ENCODE measurements at places on chromosomes 1 and 21. TPM values are rescaled to one million over a fixed set of nuclear protein-coding genes. Genes with fewer than 3 reads are reported as not detected.

- DNase-seq: no peak
Observed at GRCh38 chr1:153968000-153968363, 280 bp downstream of the CREB3L4 start.

DNA sequence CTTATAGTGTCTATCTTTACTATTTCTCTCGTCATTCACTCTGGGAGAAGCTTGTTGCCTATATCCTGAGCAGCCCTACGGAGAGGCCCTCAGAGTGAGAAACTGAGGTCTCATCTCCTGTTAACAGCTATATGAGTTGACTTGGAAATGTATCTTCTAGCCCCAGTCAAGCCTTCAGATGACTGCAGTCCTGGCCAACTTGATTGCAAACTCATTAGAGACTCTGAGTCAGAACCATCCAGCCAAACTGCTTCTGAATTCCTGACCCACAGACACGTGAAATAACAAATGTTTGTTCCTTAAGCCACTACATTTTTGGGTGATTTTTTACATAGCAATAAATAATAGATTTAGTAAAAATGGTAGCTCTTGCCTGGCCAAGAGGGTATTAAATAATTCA is 3.9 kb upstream of the ZBED6 start:
- DNase-seq: no peak

DNA sequence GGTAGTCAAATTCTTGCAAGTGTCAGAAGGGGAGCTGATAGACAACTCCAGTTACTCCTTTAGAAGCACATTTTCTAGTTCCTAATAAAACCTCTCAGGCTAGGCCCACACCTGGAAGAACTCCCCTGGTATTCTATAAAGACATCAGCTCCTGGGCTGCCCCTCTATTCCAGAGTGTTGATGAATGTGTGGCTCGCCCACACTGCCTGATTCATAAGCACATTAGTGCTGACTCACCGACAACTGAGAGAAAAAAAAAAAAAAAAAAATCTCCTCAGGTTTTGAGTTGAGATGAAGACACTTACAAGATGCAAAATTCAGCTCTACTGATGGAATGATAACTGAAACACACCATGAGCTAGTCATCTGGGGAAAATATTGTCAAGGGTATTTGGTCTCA is 188.1 kb downstream of the TNR start:
- no peak for DNase-seq

DNA sequence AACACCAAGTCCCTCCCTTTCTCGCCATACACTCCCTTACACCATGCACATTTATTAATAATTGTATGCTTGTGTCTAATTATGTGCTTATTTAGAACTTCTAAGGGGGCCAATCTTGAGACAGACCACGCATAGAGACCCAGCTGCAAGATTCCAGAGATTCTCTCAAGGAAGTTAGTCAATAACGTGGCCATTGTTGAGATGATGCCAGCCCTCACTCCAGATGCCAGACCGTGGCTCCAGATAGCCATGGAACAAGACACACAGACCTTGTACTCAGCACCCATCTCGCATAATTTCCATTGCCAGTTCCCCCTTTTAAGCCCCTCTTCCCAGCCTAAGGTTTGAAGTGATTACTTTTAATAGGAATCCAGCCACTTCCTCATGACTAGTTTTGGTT is 62.4 kb downstream of the DIRAS3 start:
- DNase-seq: no peak

DNA sequence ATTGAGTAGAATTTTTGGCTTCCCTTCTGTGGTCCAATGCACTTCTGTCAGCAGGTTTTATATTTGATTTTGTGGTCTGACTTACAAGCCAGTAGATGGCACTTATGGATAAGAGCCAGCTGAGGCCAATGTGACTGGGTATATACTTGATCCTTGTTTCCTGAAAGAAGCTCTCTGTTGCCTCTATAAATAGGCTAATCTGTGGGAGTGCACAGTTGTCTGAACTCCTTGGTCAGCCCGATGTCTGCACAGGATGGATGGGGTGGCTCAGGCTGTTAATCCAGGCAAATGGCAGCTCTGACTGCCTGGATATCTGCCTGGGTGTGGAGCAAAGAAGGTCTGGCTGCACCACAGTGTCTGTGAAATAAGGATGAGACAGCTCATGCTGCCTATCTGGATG is 1183.7 kb upstream of the PRMT6 start:
- DNase-seq: no peak

GRCh38 chr1:180600343-180600742 is 31.5 kb upstream of the XPR1 start:
- DNase-seq: no peak

DNA sequence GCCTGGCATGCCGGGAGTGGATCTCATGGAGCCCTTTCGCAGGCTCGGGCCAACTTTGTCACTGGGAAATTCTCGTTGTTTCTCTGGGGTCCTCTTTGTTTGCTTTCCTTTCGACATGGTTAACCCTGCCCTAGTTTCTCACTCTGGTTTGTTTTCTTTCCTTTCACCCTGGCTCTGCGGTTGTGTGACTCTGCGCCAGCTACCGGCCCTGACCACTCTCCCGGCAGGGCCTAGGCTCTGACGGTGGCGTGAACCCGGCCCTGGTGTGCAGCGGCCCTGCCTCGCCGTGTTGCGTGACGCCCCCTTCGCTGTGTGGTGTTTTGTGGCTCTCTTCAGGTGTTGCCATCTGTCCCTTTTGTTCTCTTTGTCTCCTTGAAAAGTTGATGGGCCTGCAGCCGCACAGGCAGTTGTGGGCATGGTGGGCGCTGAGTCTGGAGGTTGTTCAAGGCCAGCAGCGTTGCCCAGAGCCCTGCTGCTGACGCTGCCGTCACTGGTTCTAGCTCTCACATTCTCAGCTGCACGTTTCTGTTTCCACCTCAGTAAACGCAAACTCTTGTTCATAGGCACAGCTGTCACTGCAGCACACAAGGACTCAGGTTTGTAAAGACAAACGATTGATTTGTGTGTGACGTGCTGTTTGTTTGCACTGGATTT is 64.6 kb upstream of the DIP2A start:
- DNase-seq: peak; percentile 45

DNA sequence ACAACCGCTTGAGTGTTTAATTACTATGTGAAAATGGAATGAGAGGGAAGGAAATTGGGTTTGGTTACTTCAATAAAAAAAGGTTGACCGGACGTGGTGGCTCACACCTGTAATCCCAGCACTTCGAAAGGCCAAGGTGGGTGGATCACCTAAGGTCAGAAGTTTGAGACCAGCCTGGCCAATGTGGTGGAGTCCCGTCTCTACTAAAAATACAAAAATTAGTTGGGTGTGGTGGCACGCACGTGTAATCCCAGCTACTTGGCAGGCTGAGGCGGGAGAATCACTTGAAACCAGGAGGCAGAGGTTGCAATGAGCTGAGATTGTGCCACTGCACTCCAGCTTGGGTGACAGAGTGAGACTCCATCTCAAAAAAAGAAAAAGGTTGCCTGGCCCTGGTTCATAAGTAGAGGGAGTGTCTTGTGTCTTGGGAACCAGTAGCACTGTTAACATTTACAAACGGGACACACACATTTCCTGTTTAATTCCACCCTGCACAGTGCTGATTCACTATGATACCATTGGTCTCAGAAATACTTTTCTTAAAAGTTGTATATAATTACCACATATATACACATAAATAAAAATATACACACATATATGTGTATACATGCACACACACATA is 27.6 kb upstream of the CLDN14 start:
- no peak for DNase-seq

GRCh38 chr21:35145626-35146233 is 96.6 kb upstream of the RUNX1 start:
- no peak for DNase-seq

DNA sequence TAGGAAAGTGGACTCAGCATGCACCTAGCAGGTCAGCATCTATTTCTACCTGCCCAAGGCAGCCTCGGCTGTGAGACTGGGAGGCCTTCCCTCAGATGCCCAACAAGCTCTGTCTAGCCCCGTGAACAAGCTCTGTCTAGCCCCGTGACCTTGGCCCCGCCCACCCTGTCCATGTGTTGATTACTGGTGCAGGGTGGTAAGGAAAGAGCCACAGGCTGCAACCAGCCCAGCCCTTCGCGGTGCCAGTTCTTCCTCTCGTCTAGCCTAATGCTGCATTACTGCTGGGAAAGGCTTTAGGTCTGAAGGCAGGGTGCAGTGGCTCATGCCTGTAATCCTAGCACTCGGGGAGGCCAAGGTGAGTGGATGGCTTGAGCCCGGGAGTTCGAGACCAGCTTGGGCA is 2.2 kb downstream of the GPR153 start:
- no peak for DNase-seq

DNA sequence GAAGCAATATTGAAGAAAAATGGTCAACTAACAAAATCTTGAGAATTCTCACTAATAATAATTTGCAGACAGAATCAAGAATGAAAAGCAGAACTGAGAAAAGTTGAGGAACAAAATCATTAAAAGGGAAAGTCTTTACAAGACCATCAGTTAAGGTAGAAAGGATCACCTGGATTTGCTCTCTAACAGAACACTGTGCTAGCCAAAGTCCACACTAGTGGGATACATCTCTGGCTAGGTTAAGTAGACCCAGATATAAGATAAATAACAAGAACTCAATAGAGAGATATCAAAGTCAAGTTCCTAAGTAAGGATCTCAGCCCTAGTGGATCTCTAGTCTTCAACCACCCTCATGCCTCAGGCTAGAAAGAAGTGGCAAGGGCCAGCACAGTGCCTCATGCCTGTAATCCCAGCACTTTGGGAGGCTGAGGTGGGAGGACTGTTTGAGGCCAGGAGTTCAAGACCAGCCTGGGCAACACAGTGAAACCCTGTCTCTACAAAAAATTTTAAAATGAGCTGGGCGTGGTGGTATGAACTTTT is 19.6 kb downstream of the IPP start:
- no peak for DNase-seq

- peak; percentile 73 for DNase-seq
Observed at GRCh38 chr1:1259951-1260600, 13.6 kb upstream of the C1QTNF12 start.

- no peak for DNase-seq
Observed at GRCh38 chr1:219703368-219703639, 90.4 kb upstream of the ZC3H11B start.

FAM72C gene
- total RNA-seq: 0.14 TPM

SNIP1 gene
- total RNA-seq: 11.8 TPM

ADGRL4 gene
- 25.3 TPM for total RNA-seq

VWA5B1 gene
- total RNA-seq: not detected

SUMO3 gene
- 73.9 TPM for total RNA-seq

PTGS2 gene
- 0.32 TPM for total RNA-seq

NUAK2 gene
- total RNA-seq: 1.1 TPM

UBXN10 gene
- total RNA-seq: 1.9 TPM

OR10J4 gene
- not detected for total RNA-seq
